Brain microvascular endothelial cell (primary cell): ENCODE measurements at places on chromosomes 1 and 21.

DNA sequence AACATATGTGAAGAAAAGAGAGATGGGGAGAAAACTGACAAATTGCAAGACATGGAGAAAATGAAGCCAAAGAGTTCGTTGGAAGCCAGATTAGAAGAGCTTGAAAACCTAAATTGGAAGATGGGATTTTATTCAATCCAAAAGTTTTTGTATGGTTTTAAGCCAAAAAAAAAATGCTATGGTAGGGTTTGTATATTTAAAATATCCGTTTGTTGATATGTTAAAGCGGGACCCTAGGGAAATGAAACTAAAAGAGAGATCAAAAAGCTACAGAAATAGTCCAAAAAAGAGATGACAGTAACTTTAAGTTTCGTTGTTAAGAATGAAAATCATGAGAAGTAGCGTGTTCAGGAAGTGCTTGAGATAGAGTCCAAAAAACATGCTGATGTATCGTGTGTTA is 617.7 kb upstream of the ADGRL2 start:
- DNase-seq, result no peak

GRCh38 chr1:184935920-184936798 is 38.1 kb downstream of the NIBAN1 start:
- no peak for DNase-seq

DNA sequence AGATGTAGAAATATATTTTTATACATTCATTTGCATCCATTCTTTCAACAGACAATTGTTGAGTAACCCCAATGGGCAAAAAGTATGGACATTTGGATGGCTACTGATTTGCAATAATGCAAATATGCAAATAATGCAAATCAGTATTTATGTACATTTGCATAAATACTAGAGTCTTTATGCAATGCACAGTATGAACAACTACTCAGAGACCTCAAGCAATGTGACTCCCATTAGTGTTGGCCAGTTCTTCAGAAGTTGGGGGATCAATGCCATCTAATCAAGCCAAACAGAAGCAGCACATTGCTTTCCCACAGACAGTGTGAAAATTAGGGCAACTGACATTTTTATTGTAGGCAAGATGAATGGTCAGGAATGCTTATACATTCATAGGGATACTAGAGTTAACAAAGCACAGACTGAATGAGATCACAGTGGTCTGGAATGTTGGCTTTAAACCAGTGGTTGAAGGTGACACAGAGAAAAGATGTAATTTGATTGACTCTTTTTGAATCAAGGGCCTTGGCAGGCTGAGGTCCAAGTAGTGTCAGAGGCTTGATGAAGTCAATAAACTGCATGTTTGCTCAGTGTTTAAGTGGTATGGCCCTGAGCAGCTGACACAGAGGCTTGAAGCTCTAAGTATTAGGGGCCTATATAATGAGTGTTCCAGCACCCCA is 256.6 kb downstream of the CTH start:
- no peak for DNase-seq

- no peak for DNase-seq
Measured at GRCh38 chr1:234271243-234271606, 102.0 kb upstream of the COA6 start.

DNA sequence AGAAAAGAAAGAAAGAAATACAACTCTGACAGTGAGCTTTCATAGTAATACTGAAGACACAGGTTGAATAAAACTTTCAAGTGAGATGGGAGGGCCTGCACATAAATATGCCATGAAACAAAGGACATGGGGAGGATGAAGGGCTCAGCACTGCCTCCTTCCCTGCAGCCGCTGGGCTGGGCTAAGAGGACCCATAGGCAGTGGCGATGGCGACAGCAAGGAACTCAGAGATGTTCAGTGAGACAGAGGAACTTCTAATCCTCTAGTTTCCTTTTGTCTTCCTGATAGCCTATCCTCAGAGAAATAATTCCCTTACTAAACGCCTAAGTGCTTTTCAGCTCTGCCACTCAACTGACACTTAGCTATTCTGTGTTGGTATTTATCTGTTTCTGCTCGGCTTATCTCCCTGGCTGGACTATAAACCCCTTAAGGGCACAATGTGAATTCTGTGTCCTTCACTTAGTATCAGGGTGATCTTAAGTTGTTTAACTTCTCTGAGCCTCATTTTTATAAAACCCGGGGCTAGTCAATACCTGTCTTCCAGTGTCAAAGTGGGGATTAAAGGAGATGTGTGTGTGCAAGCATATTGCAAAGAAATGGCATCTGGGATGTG is 24.4 kb upstream of the IER5 start:
- no peak for DNase-seq

DNA sequence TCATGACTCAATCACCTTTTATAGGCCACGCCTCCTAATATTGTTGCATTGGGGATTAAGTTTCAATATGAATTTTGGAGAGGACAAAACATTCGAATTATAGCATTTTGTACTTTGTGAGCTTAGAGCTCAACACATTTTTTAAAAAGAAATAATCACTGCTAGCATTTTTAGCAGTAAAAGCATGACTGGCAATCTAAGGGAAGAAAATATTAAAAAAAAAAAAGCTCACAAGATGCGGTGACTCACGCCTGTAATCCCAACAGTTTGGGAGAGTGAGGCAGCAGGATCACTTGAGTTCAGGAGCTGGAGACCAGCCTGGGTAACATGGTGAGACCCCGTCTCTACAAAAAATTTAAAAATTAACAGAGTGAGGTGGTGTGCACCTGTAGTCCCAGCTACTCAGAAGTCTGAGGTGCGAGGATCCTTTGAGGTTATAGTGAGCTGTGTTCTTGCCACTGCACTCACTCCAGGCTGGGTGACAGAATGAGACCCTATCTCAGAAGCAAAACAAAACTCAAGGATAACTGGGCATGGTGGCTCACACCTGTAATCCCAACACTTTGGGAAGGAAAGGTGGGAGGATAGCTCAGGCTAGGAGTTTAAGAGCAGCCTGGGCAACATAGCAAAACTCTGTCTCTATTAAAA is 28.8 kb upstream of the DIPK1A start:
- DNase-seq, result no peak

DNA sequence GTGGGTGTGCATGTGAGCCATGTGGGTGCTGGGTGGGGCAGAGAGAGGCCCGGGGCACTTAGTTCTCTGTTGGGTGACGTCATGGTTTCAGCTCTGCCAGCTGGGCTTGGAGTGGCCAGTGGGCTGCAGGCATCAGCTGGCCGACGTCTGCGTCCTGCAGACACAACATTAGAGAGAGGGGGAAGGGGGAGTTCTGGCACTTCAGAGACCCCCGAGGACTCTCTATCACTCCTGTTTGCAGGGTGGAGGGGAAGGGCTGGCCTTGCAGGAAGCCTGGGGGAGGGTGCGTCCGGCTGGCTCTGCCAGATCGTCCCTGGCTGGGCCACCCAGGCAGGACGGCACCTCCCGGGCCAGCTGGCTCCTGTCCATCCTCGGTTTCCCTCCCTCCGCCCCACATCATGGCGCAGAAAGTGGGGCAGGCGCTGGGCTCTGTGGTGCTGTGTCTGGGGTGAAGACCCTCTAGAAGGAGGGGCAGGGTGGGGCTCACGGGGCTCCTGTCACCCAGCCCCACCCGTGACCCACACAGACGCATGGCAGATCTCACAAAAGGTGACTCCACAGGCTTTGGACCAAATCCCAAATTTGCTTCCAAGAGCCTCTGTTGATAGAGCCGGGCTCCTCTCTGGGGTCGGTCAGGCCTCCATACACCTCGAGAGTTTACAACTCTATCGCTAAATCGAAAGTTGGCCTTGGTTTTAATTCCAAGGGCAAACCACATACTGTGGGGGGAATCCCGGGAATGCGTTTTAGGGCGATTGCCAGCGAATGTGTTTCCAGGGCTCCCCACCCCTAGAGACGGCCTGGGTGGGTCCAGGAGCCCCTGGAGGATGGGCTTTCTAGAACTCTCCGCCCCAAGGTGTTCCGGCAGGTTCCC is 73.4 kb upstream of the TTC34 start:
- DNase-seq, result no peak

GRCh38 chr21:14547834-14548513 is 1.9 kb upstream of the SAMSN1 start:
- DNase-seq, result no peak

DNA sequence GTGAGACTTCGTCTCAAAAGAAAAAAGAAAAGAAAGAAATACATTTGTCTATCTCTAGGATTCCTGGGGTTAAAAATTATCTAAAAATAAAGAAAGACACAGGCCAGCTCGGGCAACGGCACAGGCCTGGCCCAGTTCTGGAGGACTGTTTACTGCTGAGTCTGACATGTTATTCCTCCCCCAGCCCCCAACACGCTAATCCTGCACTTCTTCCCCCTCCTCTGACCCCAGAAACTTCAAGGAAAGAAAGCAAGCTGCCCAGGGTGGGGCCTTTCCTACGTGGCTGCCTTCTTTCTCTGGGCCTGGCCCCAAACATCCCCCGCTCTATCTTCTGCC is 40.0 kb downstream of the ACOT7 start:
- DNase-seq, result no peak

GRCh38 chr1:225944951-225945350 is 3.9 kb upstream of the LEFTY2 start:
- no peak for DNase-seq

DNA sequence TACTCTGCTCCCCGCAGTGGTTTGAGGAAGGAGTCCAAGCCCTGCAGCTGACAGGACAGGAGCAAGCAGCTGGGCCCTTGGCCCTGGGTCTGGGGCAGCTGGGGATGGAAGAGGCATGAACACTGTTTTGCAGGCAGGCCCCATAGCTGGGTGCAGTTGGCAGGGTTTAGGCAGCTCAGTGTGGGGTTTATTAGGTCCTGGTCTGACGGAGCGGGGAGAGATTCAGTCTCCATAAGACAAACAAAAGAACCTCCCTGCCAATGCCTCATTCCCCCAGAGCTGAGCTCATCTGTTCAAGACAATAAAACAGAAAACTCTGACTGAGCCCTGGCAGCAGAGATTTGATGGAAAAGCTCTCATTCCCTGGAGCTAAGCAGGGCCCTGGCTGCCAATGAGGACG is 37.3 kb downstream of the OLFML2B start:
- DNase-seq, result no peak

DNA sequence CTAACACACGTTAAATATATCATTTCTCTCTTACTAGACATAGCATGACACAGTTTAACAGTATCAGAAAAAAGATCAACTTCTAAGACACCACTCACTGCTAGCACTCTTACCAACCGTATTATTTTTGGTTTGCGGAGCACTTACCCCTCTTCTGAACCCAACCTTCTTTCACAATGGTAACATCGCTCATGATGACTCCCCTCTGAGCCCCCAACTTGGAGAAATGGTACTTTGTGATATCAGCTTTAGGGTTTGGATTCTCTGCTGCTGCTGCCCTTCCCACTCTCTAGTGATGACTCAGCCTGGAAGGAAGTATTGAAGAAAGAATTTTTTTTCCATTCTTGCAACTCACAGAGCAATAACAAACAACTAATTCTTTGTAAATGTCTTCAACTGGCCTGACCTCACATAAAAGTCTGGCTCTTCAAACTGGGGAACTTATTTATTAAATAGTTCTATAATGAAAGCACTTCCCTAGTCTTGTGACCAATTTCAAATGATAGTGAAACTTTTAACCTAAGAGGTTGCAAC is 7.0 kb downstream of the AKT3 start:
- peak; percentile 66 for DNase-seq

- DNase-seq, result no peak
Measured at GRCh38 chr1:110853135-110853534, 19.8 kb upstream of the CD53 start.
